ENCODE measurements at places on chromosomes 16 and 17.

DNA sequence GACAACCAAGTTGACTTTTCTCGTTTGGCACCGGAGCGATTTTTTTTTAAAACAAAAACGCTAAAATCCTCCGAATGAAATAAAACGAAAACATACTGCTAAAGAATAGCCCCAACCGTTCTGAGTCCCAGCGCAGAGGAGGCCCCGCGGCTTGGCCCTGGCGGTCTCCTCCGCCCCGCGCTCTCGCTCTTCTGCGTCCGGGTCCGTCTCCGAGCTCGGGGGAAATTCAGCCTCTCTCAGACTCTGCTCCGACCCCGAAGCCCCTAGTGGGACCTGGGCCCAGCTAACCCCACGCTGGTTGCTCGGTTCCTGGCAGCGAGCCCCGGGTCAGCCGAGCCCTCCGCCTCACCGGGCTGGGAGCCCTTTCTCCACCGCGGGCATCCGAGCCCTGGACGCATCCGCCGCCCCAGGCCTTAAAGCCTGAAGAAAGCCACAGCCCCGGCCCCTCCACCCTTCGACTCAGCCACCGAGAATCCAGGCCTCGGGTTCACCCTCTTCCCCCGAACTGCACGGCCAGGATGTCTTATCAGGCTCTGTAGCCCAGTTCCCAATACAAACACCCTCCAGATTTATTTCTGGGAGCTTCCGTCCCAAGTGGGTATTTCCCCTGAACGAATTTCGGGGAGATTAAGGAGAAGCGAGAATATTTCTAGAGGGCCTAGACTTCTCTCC is 1.2 kb downstream of the TBX2 start:
- no peak for DNase-seq

DNA sequence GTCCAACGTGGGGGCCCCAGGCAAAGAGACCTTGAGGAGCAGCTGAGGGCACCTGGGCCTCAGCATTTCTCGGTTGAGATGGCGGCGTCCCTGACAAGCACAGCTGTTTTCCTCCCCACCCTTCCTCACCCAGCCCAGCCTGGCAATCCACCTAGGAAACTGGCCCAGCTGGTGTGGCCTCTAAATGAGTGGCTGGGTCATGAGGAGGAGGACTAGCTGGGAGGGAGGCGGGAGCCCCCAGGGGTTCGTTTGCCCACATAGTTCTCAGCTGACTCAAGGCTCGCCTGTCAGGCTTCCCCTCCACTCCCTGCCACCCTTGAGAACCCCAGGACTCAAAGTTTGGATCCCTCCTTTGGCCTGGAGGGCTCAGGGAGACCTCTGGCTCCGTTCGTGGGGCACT is 5.9 kb downstream of the RNF222 start:
- DNase-seq: no peak

DNA sequence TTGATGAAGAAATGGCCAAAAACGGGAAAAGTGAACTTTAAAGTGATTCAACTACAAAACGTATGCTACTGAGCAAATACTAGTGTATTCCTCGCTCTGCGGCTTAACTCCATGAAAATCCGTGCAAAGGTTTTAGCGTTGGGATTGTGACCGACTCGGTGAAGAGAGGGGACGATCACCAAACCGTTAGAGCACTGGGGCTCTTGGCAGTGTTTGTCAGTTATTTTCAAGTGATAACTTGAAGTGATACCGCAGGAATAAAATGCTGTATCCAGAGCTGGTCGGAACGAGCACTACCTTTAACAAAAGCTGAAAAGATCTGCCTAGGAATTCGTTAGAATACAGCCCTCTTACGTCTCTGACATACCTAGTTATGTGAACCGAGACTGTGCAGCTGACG is 773 bp upstream of the PPM1D start:
- no peak for DNase-seq

DNA sequence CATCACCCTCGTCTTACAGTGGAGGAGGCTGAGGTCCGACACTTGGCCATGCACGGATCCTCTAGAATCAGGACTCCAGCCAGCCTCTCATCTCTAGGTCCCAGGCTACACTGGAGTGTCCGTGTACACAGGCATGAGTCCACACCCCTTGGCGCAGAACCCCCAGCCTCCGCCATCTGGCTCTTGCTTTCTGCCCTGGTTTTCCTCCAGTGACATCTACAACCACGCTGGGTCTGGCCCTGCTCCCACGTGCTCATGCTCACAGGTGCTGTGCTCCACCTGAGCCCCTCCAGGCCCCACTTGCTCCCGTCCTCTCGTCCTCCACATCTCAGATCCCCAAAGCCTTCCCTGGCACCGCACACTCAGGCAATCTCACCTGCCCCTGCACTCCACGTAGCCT is 260.8 kb downstream of the ENGASE start:
- no peak for DNase-seq

DNA sequence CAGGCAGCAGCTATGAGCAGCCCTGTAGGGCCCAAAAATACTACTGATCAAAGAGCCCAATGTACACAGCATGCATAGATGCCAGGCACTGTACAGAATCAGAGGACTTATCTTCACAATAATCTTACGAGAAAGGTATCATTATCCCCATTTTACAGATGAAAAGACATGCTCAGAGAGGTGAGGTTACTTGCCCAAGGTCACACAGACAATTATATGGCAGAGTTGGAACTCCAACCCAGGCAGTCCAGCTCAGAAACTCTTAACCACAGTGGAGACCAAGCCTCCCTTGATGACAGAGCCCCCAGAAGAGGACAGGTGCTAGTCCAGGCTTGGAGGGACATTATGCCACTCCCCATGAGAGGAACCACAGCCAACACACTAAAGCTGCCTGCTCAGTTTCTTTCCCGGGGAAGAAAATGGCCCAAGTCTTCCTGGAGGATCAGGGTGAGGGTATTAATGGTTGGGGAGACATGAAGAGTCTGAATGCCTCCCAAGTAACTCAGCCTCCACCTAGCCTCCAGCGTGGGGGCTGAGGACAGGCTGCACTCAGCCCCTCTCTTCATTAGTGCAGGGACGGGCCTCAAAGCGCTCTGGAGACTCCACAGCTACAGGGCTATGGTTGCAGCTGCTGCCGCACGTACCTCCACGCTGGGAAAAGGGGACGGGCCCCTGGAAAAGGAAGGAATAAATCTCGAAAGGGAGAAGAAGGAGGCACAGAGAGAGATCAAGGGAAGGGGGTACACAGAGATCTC is 826 bp downstream of the UNC119 start:
- DNase-seq: no peak
